Progenitor cell of endocrine pancreas (in vitro differentiated cells): ENCODE measurements at places on chromosomes 6 and 20. TPM values are rescaled to one million over a fixed set of nuclear protein-coding genes. Genes with fewer than 3 reads are reported as not detected.

- H3K4me1 ChIP-seq = no peaks in the 10 kb centered on the region
- H3K4me3 ChIP-seq = no peak overlapping the region
- no peaks in the 10 kb centered on the region for H3K36me3 ChIP-seq
- no peak for DNase-seq
Observed at GRCh38 chr6:146444189-146444588, 99.4 kb upstream of the RAB32 start.

The TMEM14A gene
- total RNA-seq = 29.7 and 33.6 TPM in 2 replicates

The CLVS2 gene
- total RNA-seq = 0.34 and 0.69 TPM in 2 replicates

DNA sequence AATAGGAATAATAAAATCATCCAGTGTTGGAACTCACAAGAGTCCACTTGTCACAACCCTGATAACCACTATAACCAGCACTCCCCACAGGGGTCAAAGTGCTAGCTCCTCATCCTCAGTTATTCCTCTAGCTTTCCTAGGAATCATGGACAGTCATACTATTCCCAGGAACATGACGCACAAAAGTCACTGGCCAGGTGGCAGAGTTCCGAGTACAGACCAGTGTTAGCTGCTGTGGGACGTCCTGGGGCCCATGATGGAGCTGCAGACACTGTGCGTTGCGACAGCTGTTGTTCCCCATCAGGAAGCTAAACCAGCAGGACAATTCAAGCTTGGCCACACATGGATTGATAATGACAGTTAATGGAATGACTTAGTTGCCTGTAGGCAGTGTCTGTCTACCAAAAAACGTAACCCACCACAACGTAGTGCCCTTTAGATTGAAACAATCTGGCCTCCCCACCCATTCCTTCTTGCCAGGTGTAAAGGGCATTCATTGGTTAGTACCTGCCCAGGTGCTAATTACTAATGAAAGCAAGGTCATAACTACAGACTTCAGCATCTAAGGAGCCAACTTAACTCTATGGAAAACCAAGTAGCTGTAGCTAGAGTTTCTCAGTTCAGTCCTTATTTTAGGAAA, 17.4 kb downstream of the EZR start:
- no peak for DNase-seq
- peaks cover 71% of the 10 kb centered on the region for H3K4me1 ChIP-seq
- peaks cover 17% of the 10 kb centered on the region for H3K36me3 ChIP-seq
- H3K27me3 ChIP-seq = no peaks in the 10 kb centered on the region

- no peak overlapping the region for H3K4me3 ChIP-seq
- H3K36me3 ChIP-seq = no peaks in the 10 kb centered on the region
- DNase-seq = no peak
- H3K27ac ChIP-seq = no peak overlapping the region
- H3K4me1 ChIP-seq = peaks cover 5% of the 10 kb centered on the region
- peaks cover 10% of the 10 kb centered on the region for H3K27me3 ChIP-seq
Observed at GRCh38 chr20:22775256-22775655, 190.9 kb upstream of the FOXA2 start.

- no peak overlapping the region for H3K4me3 ChIP-seq
- no peaks in the 10 kb centered on the region for H3K27me3 ChIP-seq
- peaks cover 2% of the 10 kb centered on the region for H3K36me3 ChIP-seq
- DNase-seq = no peak
- no peak overlapping the region for H3K27ac ChIP-seq
Observed at GRCh38 chr6:119250036-119250435, 99.5 kb downstream of the MAN1A1 start.

GRCh38 chr6:81735756-81736380, 16.6 kb downstream of the TENT5A start:
- H3K27ac ChIP-seq = no peak overlapping the region
- no peak overlapping the region for H3K4me3 ChIP-seq
- peaks cover 1% of the 10 kb centered on the region for H3K36me3 ChIP-seq
- no peak for DNase-seq
- no peaks in the 10 kb centered on the region for H3K27me3 ChIP-seq
- H3K4me1 ChIP-seq = no peaks in the 10 kb centered on the region

The SCUBE3 gene
- 31.1 and 35.3 TPM in 2 replicates for total RNA-seq

DNA sequence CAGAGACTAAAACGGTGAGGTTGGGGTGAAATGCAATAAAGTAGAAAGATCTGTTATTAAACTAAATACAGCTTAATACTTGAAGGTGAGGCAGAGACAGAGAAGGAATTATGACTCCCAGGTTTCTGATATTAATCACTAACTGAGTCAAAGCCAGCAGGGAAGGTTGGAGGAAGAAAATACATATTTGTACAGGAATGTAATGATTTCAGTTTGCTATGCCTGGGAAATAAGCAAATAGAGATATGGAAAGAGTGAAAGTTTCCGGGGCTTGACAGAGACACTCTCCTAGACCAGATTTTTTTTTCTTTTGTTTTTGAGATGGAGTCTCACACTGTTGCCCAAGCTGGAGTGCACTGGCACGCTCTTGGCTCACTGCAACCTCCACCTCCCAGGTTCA, 76.8 kb downstream of the PTPRK start:
- no peak overlapping the region for H3K4me3 ChIP-seq
- DNase-seq = no peak
- H3K36me3 ChIP-seq = peaks cover 1% of the 10 kb centered on the region
- peaks cover 15% of the 10 kb centered on the region for H3K4me1 ChIP-seq

The PDE10A gene
- total RNA-seq = 14.4 and 17.8 TPM in 2 replicates

The KCNK5 gene
- total RNA-seq = 2.0 and 2.3 TPM in 2 replicates

GRCh38 chr6:4021854-4022695, 56.9 kb downstream of the FAM217A start:
- no peaks in the 10 kb centered on the region for H3K27me3 ChIP-seq
- H3K4me3 ChIP-seq = peak overlapping the region; percentile 99
- H3K4me1 ChIP-seq = peaks cover 33% of the 10 kb centered on the region

DNA sequence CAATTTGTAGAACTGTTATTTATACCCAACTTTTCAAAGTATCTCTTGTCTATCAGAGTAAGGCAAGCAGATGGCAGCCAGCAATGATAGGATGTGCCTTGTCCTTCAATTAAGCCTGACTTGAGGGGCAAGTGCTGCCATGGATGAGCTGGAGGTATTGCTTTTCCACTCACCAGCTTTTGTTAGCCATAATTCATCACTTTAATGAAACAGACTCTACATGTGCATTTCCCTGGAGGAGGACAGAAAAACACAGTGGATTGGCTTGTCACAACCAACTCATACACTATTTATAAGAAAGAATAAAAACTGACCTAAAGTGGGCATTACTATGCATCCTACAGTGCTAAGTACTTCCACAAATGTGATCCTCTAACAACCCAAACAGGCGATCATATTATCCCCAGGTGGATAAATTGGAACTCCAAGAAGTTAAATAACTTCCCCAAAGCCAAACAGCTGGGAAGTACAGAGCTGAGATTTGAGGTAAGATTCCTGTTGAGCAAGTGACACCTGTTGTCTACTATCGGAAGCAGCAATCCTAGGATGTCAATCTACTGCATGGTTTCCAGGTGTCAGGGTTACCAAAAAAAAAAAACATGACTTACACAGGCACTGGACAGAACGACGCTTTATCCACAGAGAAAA, 73.9 kb upstream of the NRSN1 start:
- no peak overlapping the region for H3K4me3 ChIP-seq
- no peaks in the 10 kb centered on the region for H3K27me3 ChIP-seq
- DNase-seq = no peak
- H3K36me3 ChIP-seq = no peaks in the 10 kb centered on the region
- H3K27ac ChIP-seq = no peak overlapping the region

- no peak for DNase-seq
- H3K4me3 ChIP-seq = no peak overlapping the region
- no peak overlapping the region for H3K27ac ChIP-seq
- H3K4me1 ChIP-seq = no peaks in the 10 kb centered on the region
Observed at GRCh38 chr6:87541041-87541440, 48.7 kb downstream of the RARS2 start.

- no peak overlapping the region for H3K27ac ChIP-seq
- peaks cover 21% of the 10 kb centered on the region for H3K36me3 ChIP-seq
- H3K4me3 ChIP-seq = no peak overlapping the region
- no peaks in the 10 kb centered on the region for H3K27me3 ChIP-seq
Observed at GRCh38 chr6:118869350-118869749, 24.6 kb upstream of the ASF1A start.

The MEI4 gene
- 1.9 and 2.6 TPM in 2 replicates for total RNA-seq

- peaks cover 7% of the 10 kb centered on the region for H3K36me3 ChIP-seq
- H3K27me3 ChIP-seq = no peaks in the 10 kb centered on the region
- DNase-seq = no peak
- H3K4me3 ChIP-seq = no peak overlapping the region
Observed at GRCh38 chr6:30323806-30324205, 2.9 kb upstream of the TRIM39 start.

The B3GALT4 gene
- 5.3 and 5.7 TPM in 2 replicates for total RNA-seq

DNA sequence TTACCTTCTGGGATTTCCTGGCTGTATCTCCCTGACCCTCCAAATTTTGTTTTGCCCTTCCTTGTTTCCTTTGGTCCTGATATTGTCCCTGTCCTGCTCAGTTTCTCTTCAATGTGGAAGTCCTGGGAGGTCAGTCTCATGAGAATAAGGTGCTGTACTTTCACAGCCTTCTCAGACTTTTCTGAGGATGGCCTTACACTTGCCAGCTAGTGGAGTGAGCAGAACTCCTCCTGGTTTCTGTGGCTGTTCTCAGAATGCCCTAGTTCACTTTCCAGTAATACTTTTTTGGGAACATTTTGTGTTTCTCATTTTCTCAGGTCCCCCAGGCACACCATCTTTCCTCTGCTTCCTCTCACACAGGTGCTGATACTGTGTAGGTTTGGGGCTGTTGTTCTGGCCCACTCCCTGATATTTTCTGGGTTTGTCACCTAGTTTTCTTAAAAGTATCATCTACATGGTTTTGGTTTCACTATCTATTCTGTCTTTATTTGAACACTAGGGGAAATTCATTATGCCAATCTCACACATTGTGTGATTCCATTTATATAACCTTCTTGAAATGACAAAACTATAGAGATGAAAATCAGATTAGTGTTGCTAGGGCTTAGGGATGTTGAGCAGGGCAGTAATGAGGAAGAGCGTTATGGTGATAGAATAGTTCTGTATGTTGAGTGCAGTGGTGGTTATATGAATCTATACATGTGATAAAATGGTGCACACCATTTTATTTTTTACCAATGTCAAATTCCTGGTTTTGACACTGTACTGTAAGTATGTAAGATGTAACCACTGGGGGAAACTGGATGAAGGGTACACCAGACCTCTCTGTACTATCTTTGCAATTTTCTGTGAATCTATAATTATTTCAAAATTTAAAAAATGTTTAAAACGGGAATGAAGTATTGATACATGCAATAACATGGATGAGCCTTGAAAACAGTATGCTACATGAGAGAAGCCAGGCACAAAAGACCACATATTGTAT, 27.2 kb upstream of the BRPF3 start:
- H3K27ac ChIP-seq = no peak overlapping the region
- peaks cover 2% of the 10 kb centered on the region for H3K36me3 ChIP-seq
- DNase-seq = no peak
- H3K27me3 ChIP-seq = no peaks in the 10 kb centered on the region
- no peak overlapping the region for H3K4me3 ChIP-seq

GRCh38 chr6:35049900-35050756, 91.0 kb downstream of the TCP11 start:
- H3K4me1 ChIP-seq = peaks cover 20% of the 10 kb centered on the region
- H3K36me3 ChIP-seq = peaks cover 4% of the 10 kb centered on the region
- no peaks in the 10 kb centered on the region for H3K27me3 ChIP-seq
- H3K4me3 ChIP-seq = no peak overlapping the region
- no peak for DNase-seq
- H3K27ac ChIP-seq = no peak overlapping the region

DNA sequence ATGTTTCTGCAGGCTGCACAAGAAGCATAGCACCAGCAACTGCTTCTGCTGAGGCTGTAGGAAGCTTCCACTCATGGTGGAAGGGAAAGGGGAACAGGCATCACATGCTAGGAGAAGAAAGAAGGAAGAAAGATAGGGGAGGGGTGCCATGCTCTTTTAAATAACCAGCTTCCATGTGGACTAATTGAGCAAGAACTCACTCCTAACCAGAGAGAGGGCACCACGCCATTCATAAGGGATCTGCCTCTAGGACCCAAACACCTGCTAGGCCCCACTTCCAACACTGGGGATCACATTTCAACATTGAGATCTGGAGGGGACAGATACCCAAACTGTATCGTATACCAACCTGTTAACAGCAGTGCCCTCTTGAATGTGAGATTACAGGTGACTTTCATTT, 46.9 kb upstream of the ARMC2 start:
- peaks cover 52% of the 10 kb centered on the region for H3K4me1 ChIP-seq
- no peaks in the 10 kb centered on the region for H3K27me3 ChIP-seq
- H3K36me3 ChIP-seq = no peaks in the 10 kb centered on the region
- no peak for DNase-seq
- H3K4me3 ChIP-seq = no peak overlapping the region
- H3K27ac ChIP-seq = no peak overlapping the region

The SMPDL3A gene
- total RNA-seq = 8.6 and 11.0 TPM in 2 replicates

DNA sequence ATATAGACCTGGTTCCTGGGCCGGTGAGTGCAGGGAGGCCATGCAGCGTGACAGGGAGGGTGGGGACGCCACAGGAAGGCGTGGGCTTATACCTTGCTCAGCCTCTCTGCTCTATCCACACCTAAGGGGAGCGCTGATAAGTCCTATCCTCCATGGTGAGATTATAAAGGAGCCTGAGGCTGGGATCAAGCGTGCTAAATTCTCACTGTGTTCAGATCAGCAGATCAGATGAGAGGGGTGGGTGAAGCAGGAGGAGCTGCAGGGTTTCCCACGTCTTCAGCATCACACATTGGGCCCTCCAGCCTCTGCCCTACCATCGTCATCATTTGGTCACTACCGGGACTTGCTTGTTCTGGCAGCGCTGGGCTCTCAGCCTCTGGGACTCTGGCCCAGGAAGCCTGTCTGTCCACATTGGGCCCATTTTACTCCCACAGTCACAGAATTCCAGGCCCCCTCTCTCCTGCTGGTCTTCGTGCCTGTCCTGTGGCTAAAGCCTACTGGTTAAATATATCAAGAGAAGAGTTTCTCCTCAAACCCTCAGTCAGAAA, 29.1 kb upstream of the PDE10A start:
- no peaks in the 10 kb centered on the region for H3K36me3 ChIP-seq
- DNase-seq = no peak
- H3K4me3 ChIP-seq = no peak overlapping the region
- peaks cover 16% of the 10 kb centered on the region for H3K27me3 ChIP-seq

DNA sequence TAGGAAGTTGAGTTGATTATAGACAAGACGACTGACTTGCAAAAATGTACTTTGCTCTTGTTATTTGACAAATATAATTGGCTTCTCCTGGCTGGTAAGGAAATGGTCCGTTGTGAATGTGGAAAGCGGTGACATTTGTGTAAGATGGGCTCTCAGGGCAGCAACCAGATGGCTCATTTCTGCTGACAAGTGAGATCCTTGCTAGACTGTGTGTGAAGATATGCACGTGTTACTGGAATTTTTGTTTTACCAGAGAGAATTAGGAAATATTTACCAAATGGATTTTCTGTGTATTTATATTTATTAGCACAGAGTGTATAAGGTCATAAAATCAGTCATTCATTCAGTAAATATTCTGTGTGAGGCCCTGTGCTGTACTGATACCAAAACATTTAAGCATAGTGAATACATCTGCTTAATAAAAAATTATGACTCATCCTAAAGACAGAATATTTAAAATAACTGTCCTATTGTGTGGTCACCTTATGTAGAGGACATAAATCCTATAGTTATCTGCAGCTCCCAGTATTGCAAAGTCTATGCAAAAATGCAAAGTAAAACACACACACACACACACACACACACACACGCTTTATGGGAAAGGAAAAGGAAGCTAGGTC, 109.9 kb upstream of the ASF1A start:
- no peaks in the 10 kb centered on the region for H3K36me3 ChIP-seq
- H3K27ac ChIP-seq = no peak overlapping the region
- H3K4me1 ChIP-seq = peaks cover 1% of the 10 kb centered on the region
- no peaks in the 10 kb centered on the region for H3K27me3 ChIP-seq
- H3K4me3 ChIP-seq = no peak overlapping the region

The GSTA3 gene
- not detected in 2 replicates for total RNA-seq

The EYA2 gene
- total RNA-seq = 0.53 and 0.73 TPM in 2 replicates
